Cardiac septum (tissue), 1 donor: ENCODE measurements at places on chromosomes 5 and 9. TPM values are rescaled to one million over a fixed set of nuclear protein-coding genes. Genes with fewer than 3 reads are reported as not detected.

The IRX1 gene
- total RNA-seq, result 1.2 TPM

The TMED9 gene
- total RNA-seq, result 94.9 TPM

The OGN gene
- 15.2 TPM for total RNA-seq

The AK6 gene
- 35.1 TPM for total RNA-seq

The PDCD1LG2 gene
- 0.48 TPM for total RNA-seq

The C6 gene
- 25.8 TPM for total RNA-seq

The GLDC gene
- 0.11 TPM for total RNA-seq

The EQTN gene
- not detected for total RNA-seq

The PRRX2 gene
- 4.4 TPM for total RNA-seq

The CD14 gene
- total RNA-seq, result 29.6 TPM

The WNK2 gene
- 123 TPM for total RNA-seq

The RPL7A gene
- 761 TPM for total RNA-seq

DNA sequence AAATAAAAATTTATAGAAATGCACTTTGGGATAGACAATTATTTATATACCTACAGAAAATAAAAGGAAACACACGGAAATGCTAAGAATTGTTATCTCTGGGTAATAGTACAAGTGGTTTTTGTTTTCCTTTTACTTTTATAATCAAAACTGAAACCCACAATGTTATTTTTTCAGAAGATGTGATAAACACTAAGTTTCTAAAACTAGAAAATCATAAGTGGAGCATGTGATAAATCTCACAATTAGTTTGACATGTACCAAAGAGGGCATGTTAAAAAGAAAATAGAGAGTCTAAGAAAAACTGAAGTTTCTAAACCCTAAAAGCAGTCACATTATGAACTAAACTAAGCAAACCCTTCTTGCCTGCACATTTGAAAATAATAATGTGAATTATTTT lies 61.1 kb downstream of the OXCT1 start:
- no peak for DNase-seq

DNA sequence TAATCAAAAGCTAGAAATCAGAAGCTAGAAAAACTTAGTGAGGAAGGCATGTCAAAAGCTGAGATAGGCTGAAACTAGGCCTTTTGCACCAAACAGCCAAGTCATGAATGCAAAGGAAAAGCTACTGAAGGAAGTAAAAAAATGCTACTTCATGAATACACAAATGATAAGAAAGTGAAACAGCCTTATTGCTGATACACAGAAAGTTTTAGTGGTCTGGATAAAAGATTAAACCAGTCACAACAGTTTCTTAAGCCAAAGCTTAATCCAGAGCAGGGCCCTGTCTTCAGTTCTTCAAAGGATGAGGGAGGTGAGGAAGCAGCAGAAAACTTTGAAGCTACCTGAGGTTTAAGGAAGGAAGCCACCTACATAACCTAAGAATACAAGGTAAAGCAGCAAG lies 102.5 kb upstream of the SH3GL2 start:
- no peak for DNase-seq

DNA sequence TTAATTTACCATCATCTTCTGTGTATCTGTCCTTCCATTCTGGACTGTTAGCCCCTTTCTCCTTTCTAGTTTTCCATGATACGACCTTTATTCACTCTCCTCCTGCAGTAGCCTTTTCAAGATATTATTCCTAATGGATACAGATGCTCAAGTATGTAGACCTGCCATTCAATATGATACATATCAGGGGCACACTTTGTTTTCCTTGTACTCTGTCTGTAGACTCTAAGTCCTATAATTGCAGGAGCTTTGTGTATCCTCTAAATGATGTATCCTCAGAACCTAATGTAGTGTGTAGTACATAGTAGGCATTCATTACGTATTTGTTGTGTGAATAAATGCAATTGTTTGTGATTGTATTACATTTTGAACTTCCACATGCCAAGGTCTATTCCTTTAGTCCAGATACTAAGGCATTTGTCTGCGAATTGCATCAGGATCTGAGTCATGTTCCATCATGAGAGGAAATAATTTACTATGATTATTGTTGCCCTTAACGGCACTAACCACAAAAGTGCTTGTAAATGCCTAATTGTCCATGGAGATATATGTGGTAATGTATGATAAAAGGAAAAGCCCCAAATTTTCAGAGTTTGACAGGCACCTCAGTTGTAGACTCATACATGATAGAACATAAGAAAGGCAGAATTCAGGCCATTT lies 57.1 kb upstream of the IZUMO3 start:
- no peak for DNase-seq

GRCh38 chr5:43104057-43104456 lies 16.7 kb upstream of the ZNF131 start:
- DNase-seq, result no peak

- peak; percentile 7 for DNase-seq
Measured at GRCh38 chr5:149294872-149295829, 23.5 kb downstream of the AFAP1L1 start.

GRCh38 chr5:104421431-104421830 lies 858.8 kb upstream of the NUDT12 start:
- DNase-seq, result no peak

DNA sequence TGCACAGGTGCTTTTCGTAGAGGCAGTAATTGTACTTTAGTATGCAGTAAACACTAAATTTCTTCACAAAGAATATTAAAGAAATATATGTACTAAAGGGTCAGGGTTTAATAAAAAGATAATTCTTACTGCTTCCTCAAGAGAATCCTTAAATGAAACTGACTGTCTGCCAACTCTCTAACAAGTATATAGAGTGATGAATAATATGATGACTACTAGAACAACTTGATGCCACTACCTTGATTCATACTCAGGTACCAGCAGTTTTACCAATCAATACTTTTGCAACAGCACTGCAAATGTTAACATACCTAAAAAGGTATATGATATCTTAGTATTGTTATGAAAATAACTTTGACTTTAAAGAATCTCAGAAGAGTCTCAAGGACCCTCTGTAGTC lies 3.8 kb downstream of the YIPF5 start:
- no peak for DNase-seq

GRCh38 chr5:65992630-65993029 lies 66.3 kb downstream of the ERBIN start:
- no peak for DNase-seq

DNA sequence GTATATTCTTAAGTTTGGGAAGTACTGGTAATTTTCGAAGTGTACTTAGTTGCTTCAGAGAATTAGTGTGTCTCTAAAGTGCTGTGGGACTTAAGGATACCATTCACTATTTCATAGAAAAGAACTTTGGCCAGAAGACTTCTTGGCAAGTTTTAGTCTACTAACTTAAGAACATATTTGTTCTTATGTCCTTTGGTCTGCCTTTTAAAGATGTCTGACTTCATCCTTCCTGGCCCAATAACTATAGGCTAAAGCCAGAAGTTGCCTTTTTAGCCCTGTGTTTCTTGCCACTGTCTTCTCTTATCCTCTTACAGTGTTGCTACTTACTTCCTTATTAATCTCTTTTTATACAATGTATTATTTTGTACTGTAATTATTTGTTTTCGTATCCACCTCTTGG lies 6.3 kb downstream of the RBM27 start:
- no peak for DNase-seq

DNA sequence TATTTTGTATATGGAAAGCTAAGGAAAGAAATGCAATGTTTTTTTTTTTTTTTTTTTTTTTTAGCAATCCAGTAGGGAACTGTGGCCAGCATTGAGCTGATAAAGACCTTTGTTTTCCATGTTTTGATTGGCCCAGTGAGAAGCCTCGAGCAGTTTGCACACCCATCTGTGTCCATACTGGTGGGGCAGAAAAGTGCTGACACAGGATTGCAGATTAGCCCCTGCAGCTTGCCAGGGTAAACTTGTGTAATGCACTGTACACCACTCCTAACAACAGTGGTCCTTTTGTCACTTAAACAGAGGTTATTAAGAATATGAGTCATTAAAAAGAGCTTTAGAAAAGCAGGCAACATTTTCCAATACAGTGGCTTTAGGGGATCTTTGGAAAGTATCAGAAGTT lies 132.8 kb upstream of the CDKN2B start:
- DNase-seq, result no peak

DNA sequence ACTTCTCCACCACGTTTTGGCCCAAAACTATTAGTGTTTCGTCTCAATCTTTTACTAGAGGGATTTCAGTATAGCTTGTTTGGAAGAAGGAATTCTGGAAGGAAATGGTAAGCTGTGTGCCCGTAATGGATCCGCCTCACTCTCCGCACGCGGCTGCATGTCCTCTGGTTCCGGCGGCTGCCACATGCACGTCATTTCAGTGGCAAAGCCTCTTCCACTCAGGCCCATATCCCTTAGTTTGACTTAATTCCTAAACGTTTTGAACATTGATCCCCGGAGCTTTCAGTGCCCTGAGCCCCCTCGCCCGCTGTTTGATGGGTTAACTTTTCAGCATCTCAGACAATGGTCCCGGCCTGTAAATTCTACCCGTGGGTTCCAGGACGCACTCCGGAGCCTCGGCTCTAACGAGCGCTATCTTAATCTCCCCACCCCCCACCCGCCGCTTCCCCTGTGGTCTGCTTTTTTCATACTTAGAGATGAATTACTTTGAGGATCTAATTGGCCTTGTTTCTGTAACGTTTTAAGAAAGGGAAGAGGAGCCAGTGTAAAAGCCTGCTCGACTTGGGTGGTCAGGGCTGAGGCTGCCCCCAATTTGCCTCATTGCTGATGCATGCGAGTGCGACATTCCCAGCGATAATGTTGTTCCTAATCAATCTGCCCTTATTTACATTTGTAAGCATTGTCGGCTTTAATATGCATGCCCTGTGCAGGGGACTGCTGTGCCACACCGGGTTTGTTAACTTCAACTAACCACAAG lies 4.6 kb downstream of the PTCH1 start:
- DNase-seq, result no peak

- no peak for DNase-seq
Measured at GRCh38 chr5:83972236-83972635, 251.6 kb upstream of the HAPLN1 start.

DNA sequence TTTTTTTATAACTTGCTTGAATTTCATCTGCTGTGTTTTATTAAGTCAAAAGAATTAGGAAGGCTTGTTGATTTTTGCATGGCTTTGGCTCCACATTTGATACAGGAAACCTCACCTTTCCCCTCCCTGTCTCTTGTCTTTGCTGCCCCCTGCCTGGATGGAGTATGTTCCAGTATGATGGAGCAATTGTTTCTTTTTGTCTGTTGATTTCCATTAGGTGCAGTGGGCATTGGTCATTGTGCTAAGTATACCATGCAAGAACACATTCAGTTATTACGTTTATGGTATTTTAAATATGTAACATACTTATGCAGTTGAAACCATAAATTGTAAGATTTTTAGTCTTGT lies 19.6 kb downstream of the TJP2 start:
- no peak for DNase-seq

DNA sequence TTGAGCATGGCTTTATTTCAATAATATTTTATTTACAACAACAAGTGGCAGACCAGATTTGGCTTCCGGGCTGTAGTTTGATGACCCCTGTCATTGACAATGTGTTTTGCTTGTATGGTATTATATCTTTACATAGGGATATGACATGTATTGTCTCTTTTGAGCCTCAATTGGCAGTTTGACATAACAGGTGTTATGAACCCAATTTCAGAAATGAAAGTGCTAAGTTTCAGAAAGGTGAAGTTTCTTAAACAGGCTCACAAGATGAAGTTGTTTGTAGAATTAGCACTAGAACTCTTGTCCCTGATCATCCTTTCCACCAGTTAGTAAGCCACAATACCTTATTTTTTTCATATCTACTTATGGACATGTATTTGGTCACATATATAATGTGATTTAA lies 303.0 kb upstream of the GRIA1 start:
- DNase-seq, result no peak

DNA sequence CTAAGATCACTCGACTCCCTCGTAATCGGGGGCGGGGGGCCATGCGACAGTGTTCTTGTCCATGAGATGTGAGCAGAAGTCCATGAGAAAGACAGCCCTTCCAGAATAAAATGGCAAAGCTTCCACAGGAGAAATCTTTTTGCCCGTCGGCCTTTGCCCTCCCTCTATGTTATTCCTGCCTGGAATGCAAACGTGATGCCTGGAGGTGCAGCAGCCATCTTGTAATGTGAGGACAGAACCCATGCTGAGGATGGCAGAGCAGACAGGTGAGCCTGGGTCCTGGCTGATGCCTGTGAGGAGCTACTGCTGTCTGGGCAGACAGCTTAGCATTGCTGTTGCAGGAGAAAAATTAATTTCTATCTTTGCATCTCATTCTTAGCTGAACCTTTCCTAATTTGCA lies 17.2 kb downstream of the MED10 start:
- peak; percentile 17 for DNase-seq

GRCh38 chr9:125890826-125891225 lies 143.7 kb downstream of the PBX3 start:
- DNase-seq, result no peak

DNA sequence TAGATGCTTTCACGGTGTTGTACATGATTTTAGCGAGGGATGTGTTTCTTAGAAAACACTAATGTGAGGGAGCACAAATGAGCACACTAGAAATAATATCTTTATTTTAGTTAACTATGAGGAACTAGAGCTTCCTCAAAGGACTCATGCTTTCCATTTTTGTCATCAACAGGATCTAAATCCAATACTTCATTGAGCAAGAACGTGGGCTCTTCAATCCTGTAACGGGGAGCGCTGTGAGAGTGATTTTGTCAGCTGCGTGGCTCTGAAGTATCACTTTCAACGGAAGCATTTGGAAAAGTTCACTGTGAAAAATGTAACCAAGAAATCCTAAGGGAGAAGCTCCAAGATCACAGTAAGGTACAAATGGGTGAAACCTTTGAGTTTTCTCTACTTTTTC lies 93.2 kb downstream of the LIX1 start:
- no peak for DNase-seq

DNA sequence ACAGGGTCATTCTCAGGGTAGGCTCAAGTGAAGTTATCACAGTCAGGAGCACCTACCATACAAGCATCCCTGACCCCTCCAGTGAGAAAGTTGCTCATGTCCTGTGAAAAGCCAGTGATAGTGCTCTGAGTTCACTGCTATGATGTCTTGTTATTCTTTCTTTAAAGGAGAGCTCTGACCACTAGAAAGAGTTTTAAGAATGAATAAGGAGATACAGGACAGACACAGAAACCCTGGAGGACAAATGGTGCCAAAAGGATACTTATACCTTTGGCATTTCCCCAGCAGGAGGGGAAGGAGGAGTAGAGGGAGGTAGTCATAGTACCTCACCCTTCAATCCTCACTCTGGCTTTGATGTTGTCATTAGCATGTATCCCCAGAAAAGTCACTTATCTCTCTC lies 84.0 kb upstream of the AGXT2 start:
- no peak for DNase-seq

GRCh38 chr9:134617836-134618162 lies 23.8 kb upstream of the COL5A1 start:
- no peak for DNase-seq

- no peak for DNase-seq
Measured at GRCh38 chr5:97167435-97167834, 15.6 kb downstream of the RIOK2 start.

GRCh38 chr9:123406691-123407216 lies 50.8 kb downstream of the CRB2 start:
- no peak for DNase-seq

- DNase-seq, result no peak
Measured at GRCh38 chr9:103798620-103799019, 295.5 kb upstream of the SMC2 start.
